Mesenteric fat pad (tissue), 1 donor: ENCODE measurements at places on chromosomes 7 and 10.

DNA sequence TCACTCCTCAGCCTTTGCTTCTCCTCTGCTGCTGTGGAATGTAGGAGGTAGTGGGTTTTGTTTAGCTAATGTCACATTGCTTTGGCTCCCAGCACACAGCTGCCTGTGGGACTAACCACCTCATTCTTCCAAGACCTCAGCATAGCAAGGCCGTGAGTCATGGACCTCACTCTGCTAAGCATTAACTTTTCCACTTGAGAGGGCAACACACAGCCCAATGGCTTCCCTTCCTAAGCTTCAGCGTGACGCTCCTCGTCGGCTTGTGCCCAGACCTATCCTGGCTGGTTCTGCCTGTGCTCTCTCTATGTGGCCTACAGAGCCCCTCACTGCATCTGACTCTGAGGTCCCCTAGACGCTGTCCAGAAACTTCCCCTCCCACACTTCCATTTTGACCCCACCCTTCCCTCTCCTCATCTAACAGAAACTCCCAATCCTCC is 23.3 kb downstream of the MYOF start:
- DNase-seq: no peak

DNA sequence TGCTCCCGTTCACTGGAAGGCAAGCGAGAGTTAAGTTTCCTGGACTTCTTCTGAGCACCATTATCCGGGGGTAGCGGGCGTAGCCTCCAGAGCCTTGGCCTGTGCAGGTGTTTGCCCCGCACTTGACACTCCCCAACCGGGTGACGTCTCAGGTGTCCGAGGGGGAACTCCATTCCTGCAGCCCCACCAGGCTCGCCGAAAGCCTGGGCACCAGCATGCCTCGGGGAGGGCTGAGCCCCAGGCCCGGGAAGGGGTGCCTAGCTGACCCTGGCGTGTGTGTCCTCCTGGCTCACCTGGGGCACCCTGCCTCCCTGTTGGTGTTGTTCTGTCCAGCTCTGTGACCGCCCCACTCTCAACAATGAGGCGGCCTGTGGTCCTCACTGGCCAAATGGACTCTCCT is 109.4 kb upstream of the GPR26 start:
- DNase-seq: peak; percentile 82

GRCh38 chr7:155506854-155507337 is 39.5 kb downstream of the CNPY1 start:
- DNase-seq: peak; percentile 43

DNA sequence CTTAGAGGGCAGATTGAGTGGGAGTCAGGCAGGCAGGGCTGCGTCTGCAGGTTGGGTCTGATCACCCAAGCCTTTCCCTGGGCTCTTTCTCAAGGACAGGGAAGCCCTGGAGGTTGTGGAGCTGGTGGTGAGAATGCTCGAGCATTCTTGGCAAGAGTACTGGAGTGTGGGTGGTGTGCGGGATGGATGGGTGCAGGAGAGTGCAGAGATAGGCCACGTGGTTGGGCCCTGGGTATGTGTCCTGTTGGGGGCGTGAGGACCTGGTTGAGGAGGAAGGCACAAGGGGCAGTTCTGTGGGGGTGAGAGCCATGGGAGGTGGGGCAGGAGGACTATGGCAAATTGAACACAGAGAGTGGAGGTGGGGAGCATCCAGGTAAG is 135.9 kb downstream of the PTPN20 start:
- no peak for DNase-seq

GRCh38 chr10:560314-560992 is 129.0 kb downstream of the DIP2C start:
- DNase-seq: no peak

- no peak for DNase-seq
These were observed 78.2 kb downstream of the VPS50 start for GRCh38 chr7:93310346-93310745.

DNA sequence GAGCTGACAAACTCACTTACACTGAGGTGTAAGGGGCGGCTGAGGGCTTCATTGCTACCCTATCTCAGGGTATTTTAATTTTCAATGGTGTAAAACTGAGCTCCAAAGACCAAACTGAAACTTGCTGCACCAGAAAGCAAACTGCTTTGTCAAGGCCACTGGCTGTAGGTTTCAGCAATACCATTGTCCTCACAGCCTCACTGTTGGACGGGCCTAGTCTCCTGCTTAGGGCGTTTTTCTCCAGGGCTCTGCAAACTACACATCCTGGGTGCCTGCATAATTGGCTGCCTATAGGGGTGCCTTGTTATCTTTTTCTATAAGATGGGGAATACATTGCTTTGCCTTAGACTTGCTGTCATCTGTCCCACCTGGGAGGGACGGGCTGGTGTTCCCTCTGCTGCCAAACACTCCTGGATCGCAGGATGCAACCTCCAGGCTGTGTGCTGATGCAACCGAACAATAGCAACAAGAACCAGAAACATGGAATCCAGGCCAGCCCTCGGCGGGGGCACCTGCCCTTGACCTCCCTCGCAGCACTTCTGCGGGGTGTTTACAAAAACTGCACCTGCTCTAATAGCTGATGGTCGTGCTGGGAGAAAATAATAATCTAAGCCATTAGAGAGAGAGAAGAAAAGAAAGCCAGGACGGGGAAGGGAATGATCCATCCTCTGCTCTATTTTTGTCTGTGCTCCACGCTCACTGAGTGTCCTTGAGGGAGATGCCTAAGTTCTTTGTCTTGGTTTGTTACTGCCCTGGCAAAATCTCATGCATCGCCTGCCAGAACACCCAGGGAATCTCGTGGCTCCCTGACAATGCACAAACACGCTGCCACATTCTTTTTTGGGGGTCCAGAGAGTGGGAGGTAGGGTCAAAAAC is 104.5 kb downstream of the GALNT17 start:
- DNase-seq: no peak

GRCh38 chr7:66790725-66791124 is 50.2 kb downstream of the RABGEF1 start:
- DNase-seq: no peak

GRCh38 chr7:68288144-68288593 is 1291.5 kb downstream of the TYW1 start:
- no peak for DNase-seq

DNA sequence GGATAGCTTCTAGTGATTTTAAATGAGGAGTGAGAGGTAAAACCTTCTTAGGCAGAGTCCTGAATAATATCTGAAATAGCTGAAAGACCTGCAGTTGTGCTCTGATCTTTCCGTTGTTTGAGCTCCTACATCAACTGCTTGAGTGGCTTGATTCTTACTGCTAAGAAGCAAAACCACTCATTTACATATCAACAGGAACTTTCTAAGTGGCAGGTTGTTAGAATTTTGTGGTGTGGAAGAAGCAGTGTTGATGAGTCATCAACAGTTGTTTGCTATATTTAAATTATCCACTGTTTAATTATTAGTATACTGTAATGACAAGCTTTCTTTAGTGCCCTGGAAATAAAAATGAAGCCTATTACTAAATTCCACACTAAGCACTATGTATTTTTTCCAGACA is 689.5 kb downstream of the DNAJB9 start:
- DNase-seq: no peak

DNA sequence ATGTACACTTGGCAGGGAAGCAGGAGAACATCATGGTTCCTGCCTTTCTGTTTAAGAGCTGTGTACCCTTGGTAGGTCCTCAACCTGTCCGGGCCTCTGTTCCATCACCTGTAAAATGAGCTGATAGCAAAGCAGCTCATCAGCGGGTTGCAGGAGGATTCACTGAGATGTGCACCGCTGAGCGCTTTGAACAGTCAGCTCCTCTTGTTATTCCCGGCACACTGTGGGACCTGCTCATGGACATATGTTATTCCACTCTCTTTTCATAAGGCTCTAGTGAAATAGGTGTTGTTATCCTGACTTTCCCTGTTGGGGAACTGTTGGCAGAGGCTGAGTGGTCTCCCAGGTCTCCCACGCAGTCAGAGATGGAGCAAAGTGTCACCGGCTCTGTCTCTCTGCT is 497.5 kb upstream of the ZMIZ1 start:
- no peak for DNase-seq

DNA sequence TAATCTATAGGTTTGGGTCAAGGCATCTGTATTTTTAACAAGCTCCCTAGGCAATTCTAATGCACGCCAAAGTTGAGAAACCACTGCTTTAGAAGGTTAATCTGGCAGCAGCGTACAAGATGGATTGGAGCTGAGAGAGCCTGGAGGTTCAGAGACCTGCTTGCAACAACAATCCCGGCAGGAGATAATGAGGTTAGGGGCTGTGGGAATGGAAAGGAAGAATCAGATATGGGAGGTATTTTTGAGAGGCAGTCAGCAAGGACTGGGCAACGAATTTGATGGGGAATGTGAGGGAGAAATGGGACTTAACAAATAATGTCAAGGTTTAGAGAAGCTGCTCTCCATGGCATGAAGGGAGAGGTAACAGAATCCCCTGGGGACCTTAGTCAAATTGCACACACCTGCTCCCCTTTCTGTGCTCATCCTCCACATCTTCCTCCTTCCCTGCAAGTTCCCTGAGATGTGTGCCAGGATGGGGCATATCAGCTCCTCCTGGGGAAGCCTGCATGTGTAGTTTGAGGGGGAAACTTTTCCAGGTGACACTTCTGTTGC is 731.0 kb upstream of the GALNT17 start:
- no peak for DNase-seq

DNA sequence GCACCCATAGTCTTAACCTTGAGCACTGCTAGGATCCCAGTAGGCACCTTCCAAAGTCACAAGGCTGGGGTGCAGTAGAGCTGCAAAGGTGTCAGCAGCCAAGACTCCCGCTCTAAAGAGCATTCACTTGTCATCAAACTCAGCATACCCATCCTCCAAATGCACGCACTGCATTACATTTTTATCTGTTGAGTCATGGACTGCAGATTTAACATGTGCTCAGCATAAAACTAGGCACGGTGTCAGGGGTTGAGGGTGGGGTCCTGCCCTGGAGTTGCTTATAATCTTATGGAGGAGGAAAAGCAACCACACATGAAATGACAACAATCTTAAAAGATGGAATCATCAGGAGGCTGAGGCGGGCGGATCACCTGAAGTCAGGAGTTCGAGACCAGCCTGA is 102.6 kb downstream of the PARP12 start:
- DNase-seq: no peak

DNA sequence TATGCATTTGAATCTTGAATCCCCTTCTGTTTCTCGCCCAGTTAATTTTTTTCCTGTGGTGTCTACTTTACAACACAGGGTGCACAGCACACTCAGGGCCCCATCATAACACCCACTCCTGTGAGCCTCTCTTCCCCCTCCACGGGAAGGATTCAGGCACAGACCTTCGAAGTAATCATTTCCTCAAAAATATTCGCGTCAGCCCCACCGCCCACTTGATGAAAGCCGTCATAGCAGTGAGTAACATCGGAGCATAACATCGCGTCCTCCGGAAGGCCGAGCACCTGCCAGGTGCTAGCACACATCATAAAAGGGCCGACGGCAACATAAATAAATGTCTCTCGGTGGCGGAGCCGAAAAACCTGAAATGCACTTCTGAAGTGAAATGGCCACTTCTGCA is 201.7 kb upstream of the ADARB2 start:
- DNase-seq: no peak
